GM12878 (cell line): ENCODE measurements at places on chromosomes 3 and 15. TPM values are rescaled to one million over a fixed set of nuclear protein-coding genes. Genes with fewer than 3 reads are reported as not detected.

DNA sequence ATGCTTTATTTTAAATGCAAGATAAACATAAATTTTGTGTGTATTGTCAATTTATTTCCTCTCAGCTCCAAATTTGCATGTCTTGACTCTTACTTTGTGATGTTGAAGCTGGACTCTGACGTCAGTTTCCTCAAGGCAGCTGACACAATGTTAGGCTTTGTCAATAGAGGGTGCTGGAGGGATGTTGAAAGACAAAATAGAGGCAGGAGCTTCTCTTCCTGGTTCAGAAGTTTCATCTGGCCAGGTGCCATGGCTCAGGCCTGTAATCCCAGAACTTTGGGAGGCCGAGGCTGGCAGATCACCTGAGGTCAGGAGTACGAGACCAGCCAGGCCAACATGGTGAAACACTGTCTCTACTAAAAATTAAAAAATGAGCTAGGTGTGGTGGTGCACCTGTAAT, 408.6 kb downstream of the GBE1 start:
- DNase-seq: no peak

- no peak for DNase-seq
These were observed 105.0 kb downstream of the FOXP1 start for GRCh38 chr3:71478568-71478967.

GRCh38 chr3:82558081-82558480, 796.6 kb upstream of the GBE1 start:
- DNase-seq: no peak

GRCh38 chr3:190008432-190008831, 112.3 kb downstream of the P3H2 start:
- DNase-seq: no peak

DNA sequence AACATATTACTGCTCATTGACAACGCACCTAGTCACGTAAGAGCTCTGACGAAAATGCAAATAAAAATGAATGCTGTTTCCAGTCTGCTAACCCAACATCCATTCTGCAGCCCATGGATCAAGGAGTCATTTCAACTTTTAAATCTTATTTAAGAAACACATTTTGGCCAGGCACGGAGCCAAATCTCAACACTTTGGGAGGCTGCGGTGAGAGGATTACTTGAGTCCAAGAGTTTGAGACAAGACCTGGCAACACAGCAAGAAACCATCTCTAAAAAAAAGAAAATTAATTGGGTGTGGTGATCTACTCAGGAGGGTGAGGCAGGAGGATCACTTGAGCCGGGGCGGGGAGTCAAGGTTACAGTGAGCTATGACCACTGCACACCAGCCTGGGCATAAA, 22.4 kb upstream of the TM4SF19 start:
- DNase-seq: no peak

GRCh38 chr3:69539134-69539533, 153.2 kb upstream of the FRMD4B start:
- DNase-seq: no peak

- DNase-seq: no peak
These were observed 355.8 kb upstream of the IL12A start for GRCh38 chr3:159632851-159633250.

GRCh38 chr3:194138732-194139070, 2.8 kb downstream of the HES1 start:
- DNase-seq: no peak

DNA sequence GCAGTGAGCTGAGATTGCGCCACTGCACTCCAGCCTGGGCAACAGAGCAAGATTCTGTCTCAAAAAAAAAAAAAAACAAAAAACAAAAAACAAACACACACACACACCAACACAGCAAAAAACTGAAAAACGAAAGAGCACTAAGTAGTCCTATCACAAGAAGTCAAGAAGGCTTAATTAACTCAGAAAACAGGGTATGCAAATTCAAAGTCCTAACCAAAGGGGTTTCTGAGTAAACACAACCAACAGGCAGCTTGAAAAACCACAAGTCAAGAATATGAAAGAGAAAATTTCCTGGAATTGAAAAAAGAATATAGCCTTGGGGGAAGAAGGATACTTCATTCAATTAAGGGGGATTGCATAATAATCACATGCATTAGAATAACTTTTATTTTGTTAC, 37.7 kb upstream of the PARP14 start:
- peak; percentile 65 for DNase-seq

DNA sequence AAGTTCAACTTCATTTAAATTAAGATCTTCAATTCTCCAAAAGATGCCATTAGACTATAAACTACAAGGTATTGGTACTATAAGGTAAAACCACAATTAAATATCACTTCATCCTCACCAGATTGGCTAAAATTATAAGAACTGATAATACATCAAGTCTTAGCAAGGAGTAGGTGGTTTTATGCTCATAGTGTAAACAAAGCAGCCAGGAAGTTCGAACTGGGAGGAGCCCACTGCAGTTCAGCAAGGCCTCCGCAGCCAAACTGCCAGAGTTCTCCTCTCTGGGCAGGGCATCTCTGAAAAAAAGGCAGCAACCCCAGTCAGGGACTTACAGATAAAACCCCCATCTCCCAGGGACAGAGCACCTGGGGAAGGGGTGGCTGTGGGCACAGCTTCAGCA, 91.6 kb upstream of the SETMAR start:
- DNase-seq: no peak

The LRRIQ4 gene
- 0.15 and 0.21 TPM in 2 replicates for total RNA-seq

The P4HTM gene
- 24.4 and 28.6 TPM in 2 replicates for total RNA-seq

The TMCO5A gene
- total RNA-seq: not detected in 2 replicates

The CLDN18 gene
- total RNA-seq: 0.26 and 0.32 TPM in 2 replicates

The COL7A1 gene
- total RNA-seq: 0.64 and 1.9 TPM in 2 replicates
